ENCODE measurements at places on chromosomes 6 and 20. TPM values are rescaled to one million over a fixed set of nuclear protein-coding genes. Genes with fewer than 3 reads are reported as not detected.
A peak's percentile ranks its signal among the peaks of the same experiment; 100 is the strongest.

- no peak for DNase-seq
These were observed 27.4 kb downstream of the ZC3H12D start for GRCh38 chr6:149457316-149457884.

GRCh38 chr6:1337791-1338190 is 25.9 kb downstream of the FOXQ1 start:
- DNase-seq: no peak

- no peak for DNase-seq
These were observed 138.2 kb upstream of the SPTLC3 start for GRCh38 chr20:12870588-12870987.

GRCh38 chr6:26475823-26476729 is 18.3 kb downstream of the BTN2A1 start:
- no peak for DNase-seq

- no peak for DNase-seq
These were observed 52.0 kb upstream of the BMP2 start for GRCh38 chr20:6715401-6715941.

- DNase-seq: no peak
These were observed 33.8 kb downstream of the KCNS1 start for GRCh38 chr20:45067087-45067486.

GMPR gene
- total RNA-seq: 4.5 TPM

GRCh38 chr6:109165392-109165974 is 70.2 kb downstream of the CEP57L1 start:
- DNase-seq: peak; percentile 15

DNA sequence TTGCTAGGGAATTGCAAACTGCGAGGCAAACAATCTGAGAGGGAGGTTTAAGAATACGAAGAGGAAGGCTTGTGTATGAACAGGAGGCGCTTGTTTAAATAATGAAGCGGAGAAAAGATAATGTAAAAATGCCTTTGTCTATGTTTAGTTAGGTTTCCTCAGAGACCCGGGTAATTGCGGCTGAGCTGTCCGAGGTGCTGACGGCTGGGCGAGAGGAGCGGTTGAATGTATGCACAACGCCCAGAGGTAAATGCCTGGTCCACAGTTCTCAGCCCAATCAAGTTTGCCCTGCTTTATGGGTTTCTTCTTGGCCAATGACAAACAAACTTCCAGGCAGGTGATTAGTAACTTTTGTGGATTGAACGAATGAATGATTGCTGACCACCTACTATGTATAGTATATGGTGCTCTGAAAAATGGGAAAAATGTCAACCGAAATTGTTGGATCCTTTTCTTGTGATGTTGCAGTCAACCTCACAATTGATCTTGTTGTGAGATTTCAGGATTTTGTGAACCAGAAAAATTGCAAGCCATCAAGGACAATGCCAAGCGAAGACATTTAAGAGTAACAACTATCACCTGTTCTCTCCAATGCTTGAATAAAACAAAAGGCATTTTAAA is 38.3 kb upstream of the SLC32A1 start:
- peak; percentile 12 for DNase-seq

TAAR5 gene
- total RNA-seq: not detected

DNA sequence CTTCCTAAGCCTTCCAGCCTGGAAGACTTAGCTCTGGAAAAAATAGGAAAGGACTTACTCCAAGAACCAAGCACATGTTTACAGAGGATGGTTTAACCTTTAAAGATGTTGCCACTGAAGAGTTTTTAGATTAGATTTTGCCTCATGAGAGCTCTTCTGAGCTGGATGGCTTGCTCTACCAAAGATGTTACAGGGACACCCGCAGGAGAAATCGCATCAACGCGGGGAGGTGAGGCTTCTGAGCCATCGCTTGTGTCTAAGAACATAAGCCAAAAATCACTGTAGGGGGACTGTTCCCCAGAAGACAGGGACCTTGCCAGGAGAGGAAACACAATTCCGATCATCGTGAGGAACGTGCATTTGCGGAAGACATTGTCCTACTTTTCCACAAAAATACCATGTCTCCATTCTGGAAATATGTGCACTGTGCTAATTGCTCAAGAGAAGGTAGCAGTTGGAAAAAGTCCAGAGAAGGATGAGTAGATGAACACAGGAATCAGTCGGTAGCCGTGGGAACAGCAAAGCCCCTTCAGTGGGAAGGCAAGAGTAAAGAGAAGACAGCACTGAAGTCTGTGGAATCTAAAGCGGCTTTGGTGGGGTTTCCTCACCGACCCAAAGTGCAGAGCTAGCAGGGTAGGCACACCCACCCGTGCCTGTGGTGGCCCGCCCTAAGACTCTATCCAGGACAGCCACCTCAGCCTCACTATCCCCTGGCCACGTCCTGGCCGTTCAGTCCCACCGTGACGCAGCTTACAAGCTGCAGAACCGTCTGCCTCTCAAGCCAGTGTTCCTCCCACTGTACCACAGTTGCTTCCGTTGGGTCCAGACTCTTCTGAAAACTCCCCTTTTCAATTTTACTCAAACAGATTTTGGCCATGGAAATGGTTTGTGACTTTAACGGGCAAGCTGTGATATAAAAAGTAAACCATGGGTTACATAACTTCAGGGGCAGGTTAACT is 334.8 kb downstream of the NRN1 start:
- DNase-seq: no peak

KCNB1 gene
- total RNA-seq: 5.6 TPM

DNA sequence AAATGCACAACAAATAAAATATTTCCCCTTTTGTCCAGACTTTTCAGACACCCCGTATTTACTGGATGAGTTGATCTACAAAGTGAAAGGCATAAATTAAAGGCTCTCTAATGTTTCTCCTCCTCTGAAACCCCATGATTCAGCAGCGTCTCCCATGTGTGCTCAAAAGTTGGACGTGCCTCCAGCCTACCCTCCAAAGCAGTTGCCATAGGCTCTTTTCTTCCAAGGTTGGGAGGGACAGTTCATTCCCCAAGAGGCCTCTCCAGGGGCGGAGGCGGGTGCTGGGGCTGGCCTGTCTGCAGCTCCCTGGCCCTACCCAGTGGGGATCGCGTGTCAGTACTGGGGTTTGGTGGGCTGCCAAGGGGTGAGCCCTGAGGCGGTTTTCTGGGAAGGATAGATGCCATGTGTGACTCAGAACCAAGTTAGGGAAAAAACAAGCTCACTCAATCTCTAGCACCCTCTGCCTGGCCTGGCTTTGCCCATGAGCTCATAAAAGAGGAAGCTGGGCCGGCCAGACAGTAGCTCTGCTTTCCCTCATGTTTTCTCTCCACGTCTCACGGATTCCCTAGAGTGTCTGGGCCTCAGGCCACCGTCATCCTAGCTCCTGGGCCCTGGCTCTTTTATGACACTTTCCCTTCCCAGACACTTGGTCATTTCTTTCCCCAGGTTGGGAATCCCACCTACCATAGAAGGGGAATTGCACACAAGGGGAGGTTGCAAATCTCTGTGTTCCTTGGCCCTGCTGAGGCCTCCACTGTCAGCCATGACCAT is 8.0 kb upstream of the IER3 start:
- DNase-seq: peak; percentile 78

GRCh38 chr6:170260686-170261085 is 30.2 kb downstream of the DLL1 start:
- DNase-seq: no peak

DNA sequence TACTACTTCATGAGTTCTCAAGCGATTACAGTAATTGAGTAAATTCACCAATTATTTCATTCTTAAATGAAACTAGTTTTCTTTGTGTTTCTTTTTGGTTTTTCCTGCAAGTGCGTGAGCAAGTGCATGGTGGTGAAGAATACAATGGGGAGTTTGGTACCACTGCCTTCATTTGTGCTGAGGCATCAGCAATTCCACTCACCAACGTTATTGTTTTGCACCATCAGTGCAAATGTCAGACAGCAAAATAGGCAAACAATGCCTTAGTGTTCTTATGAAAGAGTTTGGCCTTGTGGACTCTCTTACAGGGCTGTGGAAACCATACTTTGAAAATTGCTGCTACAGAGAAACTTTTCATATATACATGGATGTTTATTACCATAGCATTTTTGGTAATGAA is 8.2 kb downstream of the CDH26 start:
- no peak for DNase-seq

- DNase-seq: no peak
These were observed 101.7 kb upstream of the HDGFL1 start for GRCh38 chr6:22467645-22468044.

DNA sequence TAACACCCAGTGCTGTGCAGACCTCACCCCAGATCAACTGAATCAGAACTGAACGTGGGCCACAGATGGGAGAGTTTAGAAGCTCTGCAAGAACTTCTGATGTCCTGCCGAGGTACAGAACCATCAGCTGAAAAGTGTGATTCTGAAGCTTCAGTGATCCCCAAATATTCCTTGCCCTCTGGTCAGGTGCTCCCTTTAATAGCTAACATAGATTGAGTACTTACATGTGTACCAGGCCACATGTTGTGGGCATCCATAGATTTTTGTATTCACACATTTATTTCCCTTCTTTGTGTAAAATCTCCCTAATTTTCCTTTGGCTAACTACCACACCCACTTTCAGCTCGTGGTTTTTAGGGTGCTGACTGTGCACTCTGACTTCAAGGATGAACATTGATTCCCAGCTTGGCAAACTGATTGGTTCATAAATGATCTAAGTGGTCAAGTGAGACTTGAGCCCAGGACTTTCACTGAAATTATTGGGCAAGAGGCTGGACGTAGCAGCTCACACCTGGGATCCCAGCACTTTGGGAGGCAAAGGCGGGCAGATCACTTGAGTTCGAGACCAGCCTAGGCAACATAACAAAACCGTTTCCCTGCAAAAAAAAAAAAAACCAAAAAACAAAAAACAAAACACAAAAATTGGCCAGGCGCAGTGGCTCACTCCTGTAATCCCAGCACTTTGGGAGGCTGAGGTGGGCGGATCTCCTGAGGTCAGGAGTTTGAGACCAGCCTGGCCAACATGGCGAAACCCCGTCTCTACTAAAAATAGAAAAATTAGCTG is 162.2 kb downstream of the BCAS1 start:
- no peak for DNase-seq

DNA sequence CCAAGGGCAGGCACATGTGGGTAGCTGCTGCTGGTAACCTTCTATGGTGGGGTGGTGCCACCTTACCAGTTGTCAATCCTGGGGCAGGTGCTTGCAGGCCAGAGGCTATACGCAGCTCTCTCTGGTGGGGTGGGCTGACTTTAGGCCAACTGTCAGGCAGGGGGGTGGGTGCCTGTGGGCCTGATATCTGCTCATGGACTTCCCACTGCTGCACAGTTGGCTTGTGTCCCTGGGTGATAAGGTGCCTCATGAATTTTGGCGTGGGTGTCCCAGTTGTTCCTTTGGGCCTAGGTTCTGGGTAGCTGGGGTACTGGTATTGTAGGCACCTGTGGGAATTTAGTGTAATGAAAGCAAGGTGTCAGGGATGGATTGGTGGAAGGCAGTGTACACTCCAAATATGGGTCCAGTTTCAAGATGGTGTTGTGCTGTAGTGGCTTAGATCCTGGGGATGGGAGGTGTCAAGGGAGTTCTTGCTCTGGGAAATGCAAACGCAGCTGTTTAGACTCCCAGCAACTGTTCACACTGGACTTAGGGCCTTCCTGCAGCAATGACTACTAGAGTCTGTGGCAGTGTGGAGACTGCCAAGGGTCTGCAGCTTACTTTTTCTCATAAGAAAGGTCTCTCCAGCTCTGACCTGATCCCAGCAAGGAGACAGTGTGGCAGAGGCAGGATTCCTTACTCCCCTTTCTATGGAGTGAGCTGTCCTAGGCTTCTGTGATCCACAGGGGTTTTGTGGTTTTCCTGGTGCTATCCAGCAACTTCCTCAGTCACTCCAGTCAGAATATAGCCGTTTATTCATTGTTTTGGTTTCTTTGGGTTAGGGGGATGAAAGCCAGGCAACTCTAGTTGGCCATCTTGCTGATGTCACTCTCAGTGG is 128.2 kb downstream of the CRYBG1 start:
- DNase-seq: no peak

- DNase-seq: no peak
These were observed 361.5 kb downstream of the EPM2A start for GRCh38 chr6:145373826-145374225.

DNA sequence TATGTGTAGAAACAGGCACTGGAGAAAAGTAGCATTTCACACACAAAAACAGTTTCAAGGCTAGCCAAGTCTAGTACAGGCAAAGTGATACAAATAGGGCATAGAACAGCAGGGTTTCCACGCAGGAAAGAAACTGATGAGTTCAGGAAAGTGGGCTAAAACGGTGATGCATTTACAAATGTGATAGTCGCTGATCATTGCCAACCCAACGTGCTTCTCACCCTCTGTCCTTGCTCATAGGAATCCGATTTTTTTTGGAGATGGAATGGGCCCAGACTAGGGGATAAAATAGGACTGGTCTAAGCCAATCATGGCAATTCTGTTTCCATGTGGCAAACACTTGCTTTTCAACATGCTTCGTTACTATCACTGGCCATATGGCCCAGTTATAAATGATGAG is 536.6 kb downstream of the PRKN start:
- no peak for DNase-seq

ULBP2 gene
- not detected for total RNA-seq

- DNase-seq: no peak
These were observed 179.4 kb upstream of the TAB2 start for GRCh38 chr6:149138089-149138488.

TRIM40 gene
- 11.6 TPM for total RNA-seq

GRCh38 chr6:159404296-159404695 is 235.1 kb downstream of the FNDC1 start:
- DNase-seq: no peak

VSTM2L gene
- 6.6 TPM for total RNA-seq

TRAPPC3L gene
- not detected for total RNA-seq

- peak; percentile 19 for DNase-seq
These were observed 1211.1 kb upstream of the GJE1 start for GRCh38 chr6:140921366-140922226.

- peak; percentile 31 for DNase-seq
These were observed 17.6 kb upstream of the SNAI1 start for GRCh38 chr20:49964964-49965780.

TPBG gene
- total RNA-seq: 13.4 TPM
